ENCODE measurements at places on chromosomes 5 and 9.

DNA sequence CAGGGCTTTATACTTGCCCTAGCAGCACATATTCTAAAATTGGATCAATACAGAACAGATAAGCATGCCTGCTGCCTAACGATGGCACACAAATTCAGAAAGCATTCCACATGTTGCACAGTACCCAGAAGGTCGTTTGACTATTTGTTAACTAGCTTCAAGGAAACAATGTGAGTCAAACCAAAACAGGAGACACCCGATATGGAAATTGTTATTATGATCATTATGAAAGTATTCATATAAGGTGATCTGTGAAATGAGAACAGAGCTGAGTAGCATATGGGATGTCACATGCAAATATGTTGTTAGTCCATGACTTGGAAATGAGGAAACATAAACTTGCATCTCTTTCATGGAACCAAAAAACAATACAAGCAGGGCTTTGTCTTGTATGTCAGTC lies 56.3 kb upstream of the BICD2 start:
- DNase-seq = no peak

GRCh38 chr5:92147798-92148197 lies 764.7 kb upstream of the ARRDC3 start:
- no peak for DNase-seq

- DNase-seq = no peak
These were observed 62.5 kb upstream of the SPOCK1 start for GRCh38 chr5:137561608-137562007.

- DNase-seq = no peak
These were observed 60.8 kb downstream of the TSTD2 start for GRCh38 chr9:97572196-97572891.

GRCh38 chr5:96812851-96813250 lies 5.1 kb upstream of the ERAP1 start:
- DNase-seq = no peak
